ENCODE measurements at places on chromosomes 3 and 15.

DNA sequence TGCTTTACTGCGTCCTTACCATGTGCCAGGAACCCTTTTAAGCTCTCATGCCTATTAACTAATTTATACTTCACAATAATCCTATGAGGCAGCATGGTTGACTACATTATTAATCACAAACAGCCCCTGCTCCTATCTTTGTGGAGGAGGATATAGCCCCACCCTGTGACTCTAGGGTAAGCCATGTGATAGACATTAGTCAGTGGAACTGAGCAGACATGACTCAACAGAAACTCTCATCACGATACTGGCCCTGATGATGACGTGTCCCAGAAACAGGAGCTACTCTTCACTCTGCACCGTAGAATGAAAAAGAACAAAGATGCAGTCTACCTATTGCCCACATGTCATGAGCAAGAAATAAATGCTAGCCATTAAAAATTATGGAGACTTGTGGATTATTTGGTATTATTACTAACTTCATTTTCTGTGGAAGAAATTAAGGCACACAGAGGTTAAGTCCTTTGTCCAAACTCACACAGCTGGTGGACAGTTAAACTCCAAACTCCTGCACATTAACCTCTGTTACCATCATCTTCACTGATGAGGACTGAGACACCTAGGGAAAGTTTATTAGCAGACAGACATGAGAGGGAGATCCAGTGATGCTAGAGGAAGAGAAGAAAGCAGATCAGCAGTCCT lies 51.2 kb downstream of the CFAP20DC start:
- no peak for DNase-seq
- H3K27ac ChIP-seq: no peak overlapping the region
- no peaks in the 10 kb centered on the region for H3K36me3 ChIP-seq
- no peaks in the 10 kb centered on the region for H3K4me1 ChIP-seq
- no peaks in the 10 kb centered on the region for H3K27me3 ChIP-seq
- H3K4me3 ChIP-seq: no peak overlapping the region

DNA sequence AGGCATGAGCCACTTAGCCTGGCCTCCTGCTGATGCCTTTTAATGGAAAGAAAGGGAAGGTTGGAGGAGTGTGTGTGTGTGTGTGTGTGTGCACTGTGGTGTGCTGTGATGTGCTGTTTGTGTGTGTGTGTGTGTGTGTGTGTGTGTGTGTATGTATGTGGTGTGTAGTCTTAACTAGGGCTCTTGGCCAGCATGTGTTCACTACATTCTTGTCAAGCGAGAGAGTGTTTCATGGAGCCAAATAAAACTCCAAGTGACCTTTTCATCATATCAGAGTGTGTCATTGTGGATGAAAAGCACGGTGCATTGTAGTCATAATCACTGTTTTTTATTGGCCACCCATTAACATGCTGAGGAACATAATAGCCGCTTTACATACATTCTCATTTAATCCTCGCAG lies 30.8 kb upstream of the BHLHE40 start:
- no peak overlapping the region for H3K27ac ChIP-seq
- no peak for DNase-seq
- no peaks in the 10 kb centered on the region for H3K27me3 ChIP-seq
- no peaks in the 10 kb centered on the region for H3K4me1 ChIP-seq
- no peaks in the 10 kb centered on the region for H3K36me3 ChIP-seq

DNA sequence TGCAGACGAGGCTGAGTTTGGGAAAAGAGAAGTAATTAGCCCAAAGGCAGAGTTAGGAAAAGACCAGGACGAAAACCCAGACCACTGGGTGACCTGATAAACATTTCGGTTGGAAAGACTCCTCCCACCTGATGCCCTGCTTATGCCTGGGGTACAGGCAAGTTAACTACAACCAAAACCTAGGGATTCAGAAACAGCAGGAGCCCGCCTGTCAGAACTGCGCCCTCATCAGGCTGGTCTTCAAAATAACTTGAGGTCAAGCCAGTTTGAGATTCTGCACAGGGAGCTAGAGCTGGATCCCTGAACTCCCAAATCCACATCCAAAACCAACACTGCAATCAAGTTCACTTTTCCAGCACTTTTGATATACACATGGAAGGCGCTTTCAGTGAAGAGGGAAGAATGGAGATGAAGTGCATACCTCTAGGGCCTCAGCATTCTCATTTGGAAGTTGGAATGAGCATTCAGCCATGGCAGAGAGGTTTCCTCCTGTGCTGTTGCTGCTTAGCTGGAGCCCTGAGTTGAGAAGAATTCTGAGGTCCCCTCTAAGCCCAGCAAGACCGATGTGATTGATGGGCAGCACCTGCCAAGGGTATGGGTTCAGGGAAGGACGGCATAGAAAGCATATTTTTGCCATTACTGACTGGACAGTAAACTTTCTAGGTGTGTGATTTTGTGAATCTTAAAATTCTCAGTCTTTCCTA lies 11.6 kb downstream of the TSEN2 start:
- H3K27me3 ChIP-seq: no peaks in the 10 kb centered on the region
- H3K4me3 ChIP-seq: no peak overlapping the region
- no peak for DNase-seq
- peaks cover 41% of the 10 kb centered on the region for H3K36me3 ChIP-seq
- no peak overlapping the region for H3K27ac ChIP-seq

DNA sequence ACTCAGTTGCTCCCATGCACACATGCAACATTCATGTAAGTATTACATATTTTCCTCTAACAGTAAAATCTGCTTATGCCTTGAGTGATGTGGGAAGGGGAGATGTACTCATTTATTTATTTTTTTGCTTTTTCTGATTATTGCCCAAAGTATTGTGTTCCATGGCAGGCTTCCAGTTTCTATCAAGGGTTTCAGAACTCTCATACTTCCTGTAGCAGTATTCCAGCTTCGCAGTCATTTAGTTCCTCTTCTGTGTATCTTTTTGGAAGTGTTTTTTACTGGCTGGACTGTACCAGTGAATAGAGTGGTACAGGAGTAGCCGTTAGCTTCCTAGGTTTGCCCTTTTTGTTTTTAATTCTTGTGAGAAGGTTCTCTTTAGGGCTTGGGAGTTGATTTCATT lies 26.9 kb downstream of the RAB11A start:
- no peak for DNase-seq
- no peak overlapping the region for H3K27ac ChIP-seq
- no peaks in the 10 kb centered on the region for H3K4me1 ChIP-seq
- no peak overlapping the region for H3K4me3 ChIP-seq

DNA sequence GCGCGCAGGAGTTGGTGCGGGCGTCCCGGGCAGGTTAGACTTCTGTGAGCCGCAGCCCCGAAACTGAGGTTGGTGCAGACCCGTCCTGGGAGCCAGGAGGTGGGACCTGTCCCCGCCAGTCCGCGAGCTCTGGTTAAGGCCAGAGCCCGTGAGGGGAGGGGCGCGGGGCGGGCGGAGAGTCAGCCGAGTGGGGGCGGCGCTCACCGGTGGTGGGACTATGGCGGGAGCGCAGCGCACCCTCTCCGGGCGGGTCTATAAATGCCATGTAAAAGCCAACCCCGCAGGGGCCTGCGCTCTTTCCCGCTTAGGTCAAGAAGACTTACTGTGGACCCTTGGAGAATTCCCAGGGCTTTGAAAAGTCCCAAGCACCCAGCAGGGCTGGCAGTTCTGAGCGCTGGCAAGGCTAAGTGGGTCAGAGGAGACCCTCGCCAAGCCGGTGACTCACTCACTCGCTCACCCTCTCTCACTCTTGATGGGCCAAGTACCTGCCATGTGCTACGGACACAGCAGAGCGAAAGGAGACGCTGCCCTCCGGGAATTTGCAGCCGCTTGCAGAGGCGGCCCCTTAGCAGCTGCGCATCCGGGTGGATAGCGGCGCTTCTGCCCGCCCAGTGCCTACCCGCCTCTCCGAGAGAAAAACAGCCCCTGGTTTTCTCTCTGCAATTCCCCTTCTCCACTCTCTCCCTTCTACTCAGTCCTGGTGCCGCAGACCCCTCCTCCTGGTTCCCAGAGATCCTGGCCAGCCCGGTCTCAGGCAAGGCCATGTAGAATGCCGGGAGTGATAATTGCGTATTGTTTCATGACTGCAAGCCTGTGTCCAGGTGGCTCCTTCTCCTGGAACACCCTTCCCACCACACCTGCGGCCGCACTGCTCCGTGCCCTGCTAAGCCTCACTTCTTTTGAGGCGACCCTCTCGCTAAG lies at the start of gene ALDH1L1:
ALDH1L1 (minus strand) TSS at position 110 of the 921 bp plus-strand sequence. CDS start 19,607 bp downstream, outside the sequence.
- H3K4me1 ChIP-seq: no peaks in the 10 kb centered on the region
- H3K36me3 ChIP-seq: no peaks in the 10 kb centered on the region
- peaks cover 6% of the 10 kb centered on the region for H3K27me3 ChIP-seq
- H3K27ac ChIP-seq: no peak within 1 kb of the TSS
- no peak for DNase-seq

GRCh38 chr15:29133321-29133720 lies 136.3 kb downstream of the NSMCE3 start:
- H3K36me3 ChIP-seq: no peaks in the 10 kb centered on the region
- H3K27me3 ChIP-seq: no peaks in the 10 kb centered on the region
- no peak overlapping the region for H3K4me3 ChIP-seq
- no peaks in the 10 kb centered on the region for H3K4me1 ChIP-seq

- peak overlapping the region; percentile 99 for H3K4me3 ChIP-seq
- H3K27me3 ChIP-seq: no peaks in the 10 kb centered on the region
- H3K36me3 ChIP-seq: peaks cover 4% of the 10 kb centered on the region
- H3K4me1 ChIP-seq: peaks cover 18% of the 10 kb centered on the region
- DNase-seq: peak; percentile 30
Observed at GRCh38 chr3:156674911-156675829, 780 bp downstream of the TIPARP start.

DNA sequence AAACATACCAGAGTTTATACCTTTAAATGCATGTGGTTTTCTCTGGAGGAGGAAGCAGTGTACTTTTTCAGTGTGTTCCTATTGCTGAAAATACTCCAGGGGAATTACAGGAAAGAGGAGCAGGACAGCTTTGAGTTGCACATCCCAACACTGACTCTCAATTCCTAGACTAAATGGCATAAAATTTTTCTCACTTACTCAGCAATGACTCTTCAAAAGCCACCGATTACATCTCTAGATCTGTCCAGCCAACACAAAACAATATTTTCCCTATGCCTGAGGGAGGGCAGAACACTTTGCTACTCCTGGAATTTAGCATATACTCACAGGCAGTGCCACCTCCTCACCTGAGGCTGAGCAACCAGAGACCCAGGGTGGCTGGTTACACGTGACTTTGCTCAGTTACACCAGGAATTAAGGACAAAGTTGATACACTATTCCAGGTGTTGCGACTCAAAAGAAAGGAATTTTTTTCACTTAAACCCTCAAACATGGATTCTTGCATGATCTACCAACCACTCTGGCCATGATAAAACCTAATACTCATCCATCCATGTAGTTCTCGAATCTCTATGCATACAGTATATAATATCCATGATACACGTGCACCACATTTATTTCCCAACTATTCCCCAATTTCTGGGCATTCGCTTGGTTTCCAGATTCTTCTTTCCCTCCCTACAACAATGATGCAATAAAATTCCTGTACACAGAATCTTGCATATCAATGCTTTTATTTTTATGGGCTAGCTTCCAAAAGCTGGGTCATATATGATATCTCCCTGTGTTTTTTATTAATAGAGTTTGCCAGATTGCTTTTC lies 194.6 kb downstream of the THRB start:
- H3K27me3 ChIP-seq: no peaks in the 10 kb centered on the region
- H3K36me3 ChIP-seq: no peaks in the 10 kb centered on the region
- no peak for DNase-seq
- no peak overlapping the region for H3K27ac ChIP-seq
- no peak overlapping the region for H3K4me3 ChIP-seq

DNA sequence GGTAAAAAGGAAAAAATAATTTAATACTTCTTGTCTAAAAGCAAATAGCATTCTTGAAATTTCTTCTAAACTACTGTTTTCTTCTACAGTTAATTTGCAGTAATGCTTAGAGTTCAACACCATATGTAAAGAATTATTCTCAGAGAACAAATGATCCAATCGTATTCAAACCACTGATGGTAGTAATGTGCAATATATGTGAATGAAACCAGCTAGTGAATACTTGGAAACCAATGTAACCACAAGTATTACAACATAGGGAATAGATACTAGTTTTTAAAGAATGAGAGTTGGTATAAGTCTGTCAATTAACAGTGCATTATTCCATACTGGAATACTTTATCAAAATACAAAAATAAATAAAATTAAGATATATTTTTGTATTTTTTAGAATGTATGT lies 850.0 kb downstream of the DIPK2A start:
- DNase-seq: no peak
- H3K36me3 ChIP-seq: no peaks in the 10 kb centered on the region
- H3K4me1 ChIP-seq: no peaks in the 10 kb centered on the region
- H3K4me3 ChIP-seq: no peak overlapping the region
- H3K27me3 ChIP-seq: no peaks in the 10 kb centered on the region

GRCh38 chr3:40623567-40623966 lies 98.8 kb downstream of the ZNF621 start:
- no peaks in the 10 kb centered on the region for H3K4me1 ChIP-seq
- H3K4me3 ChIP-seq: no peak overlapping the region
- H3K27ac ChIP-seq: no peak overlapping the region
- H3K36me3 ChIP-seq: no peaks in the 10 kb centered on the region
- no peak for DNase-seq

DNA sequence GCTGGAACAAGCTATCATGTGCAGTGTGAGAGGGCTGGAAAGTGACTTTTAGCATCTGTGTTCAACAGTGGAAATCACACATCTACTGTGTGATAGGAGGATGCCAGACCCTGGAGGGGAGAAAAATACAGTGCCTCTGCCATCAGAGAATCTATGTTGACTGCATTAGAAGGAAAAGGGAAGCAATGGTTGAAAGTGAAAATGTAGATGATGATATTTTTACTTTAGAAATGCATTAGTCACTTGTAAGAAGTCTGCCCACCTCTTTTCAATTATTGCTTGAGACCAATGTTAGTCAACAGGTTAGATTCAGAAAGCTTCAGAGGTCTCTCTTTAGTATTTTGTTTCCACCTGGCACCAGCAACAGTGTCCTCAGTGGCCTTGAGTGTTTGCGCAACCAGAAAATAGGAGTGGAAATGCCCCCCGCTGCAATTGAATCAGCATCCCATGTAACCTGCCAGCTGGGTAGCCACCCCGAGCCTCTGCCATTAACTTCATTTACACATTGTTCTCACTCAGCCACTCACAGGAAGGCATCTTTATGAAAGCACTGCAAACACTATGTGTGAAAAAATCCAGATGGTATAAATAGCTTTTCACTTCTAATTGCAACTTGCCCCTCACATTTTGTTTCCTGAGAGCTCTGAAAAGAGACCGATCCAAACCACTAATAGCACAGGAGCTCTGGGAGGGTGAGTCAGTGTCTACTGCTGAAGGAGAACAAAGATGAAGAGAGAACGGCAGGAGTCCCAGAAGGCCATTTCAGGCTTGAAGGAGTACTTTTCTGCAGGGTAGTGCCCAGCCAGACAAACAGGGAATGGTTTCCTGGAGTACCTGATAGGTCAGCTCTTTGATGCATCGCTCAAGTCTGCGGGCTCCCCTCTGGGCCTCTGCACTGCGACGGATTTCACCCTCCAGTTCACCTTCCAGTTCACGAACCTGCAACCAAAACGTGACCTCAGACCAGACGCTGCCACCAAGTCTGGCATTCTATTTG lies 92.1 kb downstream of the HHLA2 start:
- H3K4me1 ChIP-seq: no peaks in the 10 kb centered on the region
- no peaks in the 10 kb centered on the region for H3K36me3 ChIP-seq
- no peak overlapping the region for H3K4me3 ChIP-seq
- DNase-seq: no peak
- no peaks in the 10 kb centered on the region for H3K27me3 ChIP-seq

- no peak overlapping the region for H3K27ac ChIP-seq
- no peaks in the 10 kb centered on the region for H3K27me3 ChIP-seq
- H3K4me3 ChIP-seq: no peak overlapping the region
- H3K36me3 ChIP-seq: no peaks in the 10 kb centered on the region
Observed at GRCh38 chr3:98994128-98994762, 92.8 kb upstream of the DCBLD2 start.

- no peak for DNase-seq
- H3K4me3 ChIP-seq: no peak overlapping the region
- H3K4me1 ChIP-seq: no peaks in the 10 kb centered on the region
- H3K36me3 ChIP-seq: no peaks in the 10 kb centered on the region
Observed at GRCh38 chr3:51710631-51711351, 3.9 kb downstream of the GRM2 start.
